Activated CD4-positive, alpha-beta memory T cell treated with anti-CD3 and anti-CD28 coated beads for 36 hours (primary cell): ENCODE measurements at places on chromosomes 1 and 21. TPM values are rescaled to one million over a fixed set of nuclear protein-coding genes. Genes with fewer than 3 reads are reported as not detected.

DNA sequence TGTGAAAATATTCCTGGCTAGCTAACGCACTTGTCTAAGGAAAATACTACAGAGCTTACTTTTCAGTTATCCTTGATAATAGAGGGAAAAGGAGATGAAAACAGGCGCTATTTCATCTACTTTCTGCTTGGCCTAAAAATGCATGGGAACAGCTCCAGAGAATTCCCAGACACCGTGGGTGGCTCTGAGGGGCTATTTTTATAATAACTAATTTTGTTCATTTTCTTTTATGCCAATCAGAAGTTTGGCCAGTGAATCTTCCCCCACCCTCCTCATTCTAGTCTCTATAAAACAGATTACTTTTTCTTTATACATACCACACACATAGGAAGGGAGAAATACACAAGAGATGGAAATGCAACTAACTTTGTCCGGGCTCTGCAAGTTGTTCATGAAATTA lies 322.9 kb downstream of the SETD4 start:
- DNase-seq, result no peak
- no peak overlapping the region for H3K27ac ChIP-seq
- H3K27me3 ChIP-seq, result peaks cover 5% of the 10 kb centered on the region
- no peaks in the 10 kb centered on the region for H3K4me1 ChIP-seq
- no peak overlapping the region for H3K4me3 ChIP-seq

DNA sequence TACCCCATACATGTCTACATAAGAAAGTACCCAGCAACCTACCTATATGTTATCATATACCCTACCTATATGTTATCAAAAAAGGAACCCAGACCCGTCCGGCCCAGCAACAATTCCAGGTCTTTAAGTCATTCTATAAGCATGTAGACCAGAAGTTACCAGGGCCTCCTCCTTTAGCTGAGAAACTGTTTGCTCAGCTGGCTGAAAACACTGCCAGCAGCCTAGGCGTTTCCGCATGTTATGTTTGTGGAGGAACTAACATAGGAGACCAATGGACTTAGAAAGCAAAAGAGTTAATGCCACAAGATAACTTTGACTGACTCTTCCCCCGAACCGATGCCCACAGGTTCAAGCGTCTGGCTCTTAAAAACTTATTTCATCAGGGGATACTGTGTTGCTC lies 7.1 kb upstream of the ZNF678 start:
- no peak overlapping the region for H3K4me3 ChIP-seq
- no peak for DNase-seq
- H3K4me1 ChIP-seq, result peaks cover 9% of the 10 kb centered on the region
- H3K36me3 ChIP-seq, result peaks cover 9% of the 10 kb centered on the region
- no peak overlapping the region for H3K27ac ChIP-seq

DNA sequence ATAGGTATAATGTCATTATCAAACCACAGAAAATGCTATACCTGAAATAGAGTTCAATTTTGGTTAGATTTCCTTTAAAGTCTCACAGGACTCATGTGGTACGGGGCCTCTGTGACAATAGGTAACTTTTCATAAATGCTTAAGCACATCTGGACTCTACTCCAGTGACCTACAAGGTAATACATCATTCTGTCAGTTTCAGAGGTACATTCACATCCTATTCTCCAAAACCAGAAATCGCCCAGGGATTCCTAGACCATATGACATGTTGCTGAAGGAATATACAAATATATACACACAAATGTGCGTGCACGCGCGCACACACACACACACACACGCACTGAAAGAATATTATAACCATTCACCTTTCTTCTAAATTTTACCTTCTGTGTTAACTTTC lies 311.8 kb downstream of the SMYD3 start:
- no peak for DNase-seq
- no peak overlapping the region for H3K4me3 ChIP-seq
- H3K36me3 ChIP-seq, result peaks cover 12% of the 10 kb centered on the region
- H3K4me1 ChIP-seq, result no peaks in the 10 kb centered on the region
- no peak overlapping the region for H3K27ac ChIP-seq

DNA sequence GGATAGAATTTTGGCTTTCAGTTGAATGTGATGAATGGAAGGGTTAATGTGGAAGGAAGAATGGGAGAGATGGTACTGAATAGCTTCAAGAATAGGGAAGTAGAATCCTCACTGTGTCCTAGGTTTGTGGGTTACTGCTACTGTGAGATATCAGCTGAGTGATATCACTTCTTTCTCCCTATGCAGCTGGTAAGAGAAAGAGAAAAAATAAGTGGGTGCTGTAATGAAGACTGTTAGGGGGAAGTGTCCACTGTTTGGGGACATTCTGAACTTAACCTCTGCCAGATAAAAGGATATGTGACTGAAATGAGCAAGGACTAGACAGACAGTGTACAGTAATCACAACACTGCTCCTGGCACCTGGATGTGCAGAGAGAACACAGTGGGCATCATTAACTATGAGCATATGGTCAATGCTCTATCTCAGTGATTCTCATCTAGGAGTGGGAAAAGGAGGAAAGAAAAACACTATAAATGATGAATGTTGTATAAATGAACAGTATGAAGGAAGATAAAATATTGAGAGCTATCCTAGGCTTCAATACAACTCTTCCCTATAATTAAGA lies 25.6 kb upstream of the MOB3C start:
- peaks cover 27% of the 10 kb centered on the region for H3K36me3 ChIP-seq
- peaks cover 7% of the 10 kb centered on the region for H3K4me1 ChIP-seq
- H3K4me3 ChIP-seq, result no peak overlapping the region
- no peaks in the 10 kb centered on the region for H3K27me3 ChIP-seq
- DNase-seq, result no peak

- H3K27me3 ChIP-seq, result peaks cover 17% of the 10 kb centered on the region
- H3K36me3 ChIP-seq, result no peaks in the 10 kb centered on the region
- H3K4me3 ChIP-seq, result no peak overlapping the region
- H3K27ac ChIP-seq, result no peak overlapping the region
- DNase-seq, result no peak
These were observed 336.0 kb upstream of the NR5A2 start for GRCh38 chr1:199691540-199691939.

DNA sequence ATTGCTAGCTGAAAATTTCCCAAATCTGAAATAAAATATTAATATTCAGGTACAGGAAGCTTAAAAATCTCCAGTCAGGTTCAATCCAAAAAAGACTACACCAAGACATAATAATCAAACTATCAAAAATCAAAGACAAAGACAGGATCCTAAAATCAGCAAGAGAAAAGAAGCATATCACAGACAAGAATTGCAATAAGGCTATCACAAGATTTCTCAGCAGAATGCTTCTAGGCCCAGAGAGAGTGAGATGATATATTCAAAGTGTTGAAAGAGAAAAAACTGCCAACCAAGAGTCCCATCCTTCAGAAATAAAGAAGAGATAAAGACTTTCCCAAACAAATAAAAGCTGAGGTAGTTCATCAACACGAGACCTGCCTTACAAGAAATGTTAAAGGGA lies 5.0 kb upstream of the SELP start:
- H3K27ac ChIP-seq, result no peak overlapping the region
- no peak for DNase-seq
- peaks cover 9% of the 10 kb centered on the region for H3K36me3 ChIP-seq

- H3K4me3 ChIP-seq, result peak overlapping the region; percentile 81
- H3K27ac ChIP-seq, result no peak overlapping the region
- H3K4me1 ChIP-seq, result peaks cover 10% of the 10 kb centered on the region
- H3K27me3 ChIP-seq, result peaks cover 2% of the 10 kb centered on the region
These were observed 3.7 kb upstream of the ARHGEF19 start for GRCh38 chr1:16215882-16216753.

DNA sequence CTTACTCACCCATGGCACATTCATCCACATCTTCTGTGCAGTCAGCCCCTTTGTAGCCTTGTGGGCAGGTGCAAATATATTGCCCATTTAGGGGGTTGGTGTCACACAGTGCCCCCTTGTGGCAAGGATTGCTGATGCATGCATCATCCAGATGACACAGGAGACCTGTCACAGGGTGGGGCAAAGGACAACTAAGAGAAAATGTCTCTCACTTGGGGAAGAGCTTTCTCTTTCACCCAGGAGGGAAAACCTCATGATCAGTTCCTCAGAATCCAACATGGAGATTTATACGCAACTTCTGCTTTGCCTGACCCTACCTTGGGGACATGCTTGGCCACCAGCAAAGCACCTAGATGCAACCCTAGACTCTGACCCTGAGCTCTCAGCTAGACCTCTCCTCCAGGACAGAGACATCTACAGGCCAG lies 71.8 kb upstream of the ADAM30 start:
- H3K36me3 ChIP-seq, result peaks cover 44% of the 10 kb centered on the region
- peak overlapping the region; percentile 25 for H3K27ac ChIP-seq
- DNase-seq, result peak; percentile 89

The LCE3E gene
- not detected for total RNA-seq
